HEK293T (cell line): ENCODE measurements at places on chromosomes 7 and 10.

DNA sequence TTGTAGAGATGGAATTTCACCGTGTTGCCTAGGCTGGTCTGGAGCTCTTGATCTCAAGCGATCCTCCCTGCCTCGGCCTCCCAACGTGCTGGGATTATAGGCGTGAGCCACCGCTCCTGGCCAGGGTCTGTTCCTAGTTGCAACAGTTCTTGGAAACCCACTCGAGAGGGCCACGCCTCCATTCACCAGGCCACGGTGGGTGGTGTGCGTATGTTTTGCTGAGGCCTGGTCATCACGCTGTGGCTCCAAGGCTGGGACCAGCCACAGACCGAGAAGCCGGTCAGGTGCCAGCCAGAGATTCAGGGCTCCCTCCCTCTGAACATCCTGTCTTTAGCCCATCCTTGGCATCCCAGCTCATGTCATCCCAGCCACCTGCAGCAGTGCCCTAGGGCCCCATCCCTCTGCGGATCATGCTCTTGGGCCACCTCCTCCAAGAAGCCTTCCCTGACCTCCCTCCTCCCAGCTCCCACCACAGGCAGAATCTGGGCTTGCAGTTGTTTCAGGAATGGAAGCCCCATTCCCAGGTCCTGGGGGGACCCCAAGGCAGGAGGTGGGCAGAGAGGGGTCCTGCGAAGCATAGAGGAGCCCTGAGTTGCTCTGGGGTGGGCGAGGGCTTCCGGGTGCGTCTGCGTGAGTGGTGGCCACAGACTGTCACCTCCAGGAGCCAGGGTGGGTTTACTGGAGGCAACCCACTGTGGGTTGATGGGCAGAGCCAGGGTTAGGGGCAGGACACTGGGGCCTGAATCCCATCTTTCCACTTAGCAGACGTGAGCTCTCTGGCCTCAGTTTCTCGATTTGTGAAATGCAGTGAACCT, 5.2 kb downstream of the LAT2 start:
- DNase-seq, result no peak

GRCh38 chr10:112278871-112279270, 4.3 kb upstream of the TECTB start:
- no peak for DNase-seq

DNA sequence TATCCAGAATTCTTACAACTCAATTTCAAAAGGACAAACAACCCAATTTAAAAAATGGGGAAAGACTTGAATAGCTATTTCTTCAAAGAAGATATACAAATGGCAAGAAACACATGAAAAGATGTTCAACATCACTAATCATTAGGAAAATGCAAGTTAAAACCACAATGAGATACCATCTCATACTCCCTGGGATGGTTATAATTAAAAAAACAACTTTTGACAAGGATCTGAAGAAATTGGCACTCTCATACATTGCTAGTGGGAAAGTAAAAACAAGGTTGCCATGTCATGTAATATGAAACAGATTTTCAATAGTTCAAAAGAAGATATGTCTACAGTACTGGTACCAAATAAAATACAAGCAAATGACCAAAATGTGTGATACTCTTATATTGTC, 9.0 kb downstream of the OAT start:
- DNase-seq, result no peak

GRCh38 chr7:36638140-36638539, 86.2 kb downstream of the AOAH start:
- peak; percentile 59 for DNase-seq

DNA sequence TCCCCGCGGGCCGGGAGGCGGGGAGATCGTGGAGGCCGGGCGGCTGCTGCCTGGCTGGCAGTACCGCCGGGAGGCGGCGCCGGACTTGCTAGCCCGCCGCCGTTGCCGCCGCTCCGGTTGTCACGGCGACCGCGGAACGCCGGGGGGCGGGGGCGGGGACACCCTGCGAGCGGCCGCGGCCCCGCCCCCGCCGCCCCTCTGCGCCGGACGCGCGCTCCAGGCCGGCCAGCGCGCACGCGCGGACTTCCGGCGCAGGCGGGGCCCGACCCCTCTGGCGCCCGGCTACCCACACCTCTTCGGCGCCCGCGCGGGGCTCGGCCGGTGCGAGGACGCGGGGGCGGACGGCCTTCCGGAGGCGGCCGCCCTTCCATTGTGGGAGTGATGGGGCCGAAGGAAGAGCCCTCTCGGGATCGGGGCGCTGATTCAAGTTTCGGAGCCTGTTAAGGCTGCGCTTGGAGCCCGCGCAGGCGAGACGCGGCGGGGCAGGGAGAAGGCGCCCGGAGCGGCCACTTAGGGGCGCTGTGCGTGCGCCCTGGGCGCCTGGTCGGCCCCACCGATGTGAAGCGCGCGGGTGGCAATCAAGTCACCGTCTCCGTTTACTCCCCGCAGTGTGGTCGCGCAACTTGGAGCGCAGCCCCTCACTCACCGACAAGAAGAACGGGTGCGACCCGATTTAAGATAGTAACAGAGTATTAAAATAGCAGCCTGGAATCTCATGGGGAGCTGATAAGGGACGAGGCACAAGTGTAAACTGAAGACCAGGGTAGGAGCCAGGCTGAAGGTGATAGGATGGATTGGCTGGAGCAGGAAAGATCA, 449 bp upstream of the DPY19L1 start:
- peak; percentile 89 for DNase-seq

DNA sequence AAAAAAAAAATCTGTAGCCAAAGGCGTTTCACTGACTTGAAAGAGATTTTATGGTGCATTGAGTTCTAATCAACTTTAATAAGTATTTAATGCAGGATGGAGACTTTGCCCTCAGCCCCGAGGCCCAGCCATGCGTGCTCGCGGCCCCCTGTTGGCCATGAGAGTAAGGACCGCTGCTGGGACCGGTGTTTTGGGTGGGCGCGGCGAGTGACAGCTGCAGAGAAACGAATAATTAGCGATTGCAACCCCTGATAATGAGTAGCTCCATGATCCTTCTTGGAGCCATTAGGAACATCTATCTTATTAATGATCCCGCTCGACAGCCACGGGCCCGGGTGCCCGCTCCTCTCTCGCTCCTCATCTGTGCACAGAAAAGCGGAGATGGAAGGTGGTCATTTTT, 347.4 kb downstream of the RPS24 start:
- DNase-seq, result peak; percentile 46

DNA sequence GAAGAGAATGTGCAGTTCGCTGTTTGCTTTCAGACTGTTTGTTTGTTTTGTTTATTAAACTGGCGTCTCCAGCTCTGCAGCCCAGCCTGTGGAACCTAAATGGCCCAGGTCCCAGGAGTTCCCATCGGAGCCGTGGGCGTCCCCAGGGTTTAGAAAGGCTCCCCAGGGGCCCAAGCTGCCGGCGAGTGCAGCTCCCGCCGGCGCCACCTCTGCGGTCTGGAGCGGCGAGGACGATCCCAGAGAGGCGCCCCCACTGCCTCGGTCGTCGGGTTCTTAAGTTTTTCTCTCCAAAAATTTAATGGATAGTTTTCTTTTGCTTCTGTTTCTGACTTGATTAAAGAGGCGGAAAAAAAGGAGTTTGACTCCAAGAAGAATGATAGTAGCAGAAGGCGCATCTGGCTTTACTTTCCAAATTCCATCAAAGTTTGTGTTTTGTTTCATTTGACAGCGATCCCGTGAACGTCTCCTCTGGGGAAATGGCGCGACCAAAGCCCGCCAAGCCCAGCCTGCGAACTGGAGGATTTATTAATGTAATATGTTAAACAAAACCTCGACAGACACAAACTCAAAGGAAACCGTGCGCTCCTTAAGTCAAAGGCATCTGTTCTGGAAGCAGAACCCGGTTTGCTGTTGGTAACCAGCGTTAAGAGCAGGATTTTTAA, 718 bp upstream of the FZD1 start:
- DNase-seq, result peak; percentile 46

GRCh38 chr7:15314922-15315321, 246.9 kb downstream of the AGMO start:
- DNase-seq, result no peak

- peak; percentile 30 for DNase-seq
Observed at GRCh38 chr7:96224685-96225084, 97.2 kb downstream of the SLC25A13 start.

DNA sequence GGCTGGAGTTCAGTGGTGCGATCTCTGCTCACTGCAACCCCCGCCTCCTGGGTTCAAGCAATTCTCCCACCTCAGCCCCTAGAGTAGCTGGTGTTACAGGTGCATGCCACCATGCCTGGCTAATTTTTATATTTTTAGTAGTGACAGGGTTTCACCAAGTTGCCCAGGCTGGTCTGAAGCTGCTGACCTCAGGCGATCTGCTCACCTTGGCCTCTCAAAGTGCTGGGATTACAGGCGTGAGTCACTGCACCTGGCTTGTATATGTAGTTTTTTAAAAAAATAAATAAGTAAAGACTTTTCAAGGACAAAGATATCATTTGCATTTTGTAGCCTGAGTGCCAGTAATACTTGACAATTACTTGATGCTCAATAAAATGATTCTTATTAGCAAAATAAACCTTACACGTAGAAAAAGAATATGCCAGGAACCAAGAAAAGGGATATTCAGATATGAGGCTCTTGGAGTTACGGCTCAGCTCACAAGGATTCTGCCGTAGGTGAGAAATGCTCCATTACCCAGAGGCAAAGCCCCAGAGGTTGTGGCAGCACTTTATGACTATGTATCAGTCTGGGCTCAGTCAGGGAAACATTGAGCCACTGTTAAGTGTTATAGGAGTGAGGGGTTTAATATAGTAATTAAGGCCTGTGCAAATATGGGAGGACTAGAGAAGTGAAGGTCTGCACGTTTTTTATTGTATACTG, 98.5 kb downstream of the TPST1 start:
- no peak for DNase-seq

DNA sequence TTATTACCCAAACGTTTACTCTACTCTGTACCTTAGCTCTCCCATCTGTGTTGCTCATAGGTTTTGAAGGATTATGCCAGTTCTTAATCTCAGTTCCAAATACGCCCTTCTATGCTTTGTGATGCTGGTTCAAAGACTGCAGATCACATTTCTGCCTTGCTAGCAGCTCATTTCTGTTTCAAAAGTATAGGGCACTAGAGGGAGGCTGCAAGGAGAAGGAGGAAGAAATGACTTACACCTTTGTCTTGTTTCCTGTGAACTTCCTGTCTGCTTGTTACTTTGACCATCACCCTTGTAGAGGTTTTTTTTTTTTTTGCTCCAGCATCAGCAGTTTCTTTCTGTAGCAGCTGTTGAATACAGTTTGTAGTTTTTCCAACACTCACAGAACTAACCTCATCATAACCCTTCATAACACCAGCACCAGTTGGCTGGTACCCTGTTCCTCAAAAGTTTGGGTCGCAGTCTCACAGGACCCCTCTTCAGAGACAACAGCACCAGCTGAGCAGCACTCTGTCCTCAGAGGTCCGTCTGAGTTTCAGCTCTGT, 16.5 kb downstream of the SLK start:
- no peak for DNase-seq

- DNase-seq, result no peak
Observed at GRCh38 chr7:36474283-36475010, 84.8 kb downstream of the ANLN start.

GRCh38 chr10:113617086-113617485, 46.8 kb downstream of the NRAP start:
- no peak for DNase-seq

DNA sequence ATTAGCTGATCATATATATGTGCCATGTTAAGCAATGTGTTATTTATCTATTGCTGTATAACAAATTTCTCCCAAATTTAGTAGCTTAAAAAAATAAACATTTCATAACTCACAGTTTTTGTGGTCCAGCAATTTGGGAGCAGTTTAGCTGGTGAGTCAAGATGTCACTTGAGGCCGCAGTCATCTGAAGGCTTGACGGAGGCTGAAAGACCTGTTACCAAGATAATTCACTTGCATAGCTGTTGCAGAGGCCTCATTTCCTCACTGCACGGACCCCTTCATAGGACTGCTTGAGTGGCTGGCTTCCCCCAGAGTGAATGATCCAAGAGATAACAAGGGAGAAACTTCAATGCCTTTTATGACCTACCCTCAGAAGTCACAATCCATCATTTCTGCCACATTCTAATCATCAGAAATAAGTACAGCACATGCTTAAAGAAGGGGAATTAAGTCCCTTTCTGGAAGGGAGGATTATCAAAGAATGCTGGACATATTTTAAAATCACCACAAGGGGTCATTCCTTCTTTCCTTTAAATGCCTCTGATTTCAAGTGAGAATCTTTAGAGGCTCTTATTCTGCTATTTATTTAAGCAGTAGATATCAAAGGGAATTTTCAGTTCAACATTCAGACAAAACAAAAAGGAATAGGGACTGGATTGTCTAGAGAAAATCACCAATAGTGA, 10.5 kb upstream of the SRPK2 start:
- DNase-seq, result no peak

- no peak for DNase-seq
Observed at GRCh38 chr7:148657929-148658328, 40.8 kb upstream of the CUL1 start.

DNA sequence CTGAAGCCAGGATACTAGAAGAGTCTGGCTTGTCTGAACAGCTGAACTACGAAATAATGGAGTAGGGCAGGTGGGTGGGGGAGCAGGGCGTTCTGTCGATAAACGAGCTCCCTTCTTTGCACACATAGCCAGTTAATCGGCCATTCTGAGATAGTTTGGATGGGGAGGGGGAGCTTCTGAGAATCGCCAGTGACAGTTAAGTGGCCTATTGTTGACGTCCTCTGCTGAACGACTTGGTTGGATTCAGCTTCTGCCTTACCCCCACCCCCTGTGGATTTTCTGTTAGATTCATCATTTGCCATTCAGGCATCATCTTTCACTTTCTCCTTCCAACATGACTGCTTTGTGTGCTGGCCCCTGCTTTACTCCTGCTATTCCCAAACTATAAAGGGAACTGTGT, 520 bp downstream of the CPA5 start:
- DNase-seq, result no peak

GRCh38 chr10:77686096-77686495, 48.5 kb upstream of the KCNMA1 start:
- no peak for DNase-seq

- DNase-seq, result no peak
Observed at GRCh38 chr7:68684996-68685395, 913.3 kb upstream of the AUTS2 start.

DNA sequence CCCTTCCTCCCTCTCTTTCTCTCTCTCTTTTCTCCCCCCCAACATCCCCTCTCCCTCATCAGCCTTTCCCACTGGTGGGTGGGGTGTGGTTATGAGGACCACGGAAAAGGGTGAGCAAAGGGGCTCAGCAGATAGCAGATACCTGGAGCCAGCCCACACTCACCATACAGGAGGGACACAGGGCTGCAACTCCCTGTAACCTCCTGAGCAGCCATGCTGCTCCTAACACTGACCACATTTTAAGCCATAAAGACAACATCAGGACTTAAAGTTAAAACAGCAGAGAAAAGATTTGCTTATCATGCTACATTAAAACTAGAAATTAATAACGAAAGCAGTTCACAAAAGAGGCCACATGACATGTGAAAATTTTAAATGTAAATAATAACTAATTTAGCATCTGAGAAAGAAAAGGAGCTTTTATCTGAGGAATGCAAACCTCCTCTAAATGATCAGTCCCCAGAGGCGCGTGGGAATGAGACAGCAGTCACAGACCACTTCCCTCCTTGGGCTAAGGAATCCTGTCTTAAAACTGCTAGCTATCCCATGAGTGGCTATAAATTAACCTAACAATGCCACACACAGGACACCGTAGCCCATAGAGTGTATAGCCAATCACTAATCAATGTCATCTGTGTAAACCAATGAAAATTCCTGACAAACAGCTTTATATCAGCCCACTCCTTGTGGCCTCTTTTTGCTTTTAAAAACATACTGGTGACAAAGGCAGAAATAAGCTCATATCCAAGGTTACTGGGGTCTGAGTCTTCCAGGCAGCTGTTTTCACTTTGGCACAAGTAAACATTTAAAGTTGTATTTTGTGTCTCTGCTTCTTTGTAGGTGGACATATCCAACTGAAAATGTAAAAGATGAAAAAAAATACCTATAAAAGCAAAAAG, 33.3 kb downstream of the PKD1L1 start:
- no peak for DNase-seq

- DNase-seq, result peak; percentile 8
Observed at GRCh38 chr10:101778151-101778780, 2.4 kb upstream of the FGF8 start.
